ENCODE measurements at places on chromosomes 3 and 15. TPM values are rescaled to one million over a fixed set of nuclear protein-coding genes. Genes with fewer than 3 reads are reported as not detected.

DNA sequence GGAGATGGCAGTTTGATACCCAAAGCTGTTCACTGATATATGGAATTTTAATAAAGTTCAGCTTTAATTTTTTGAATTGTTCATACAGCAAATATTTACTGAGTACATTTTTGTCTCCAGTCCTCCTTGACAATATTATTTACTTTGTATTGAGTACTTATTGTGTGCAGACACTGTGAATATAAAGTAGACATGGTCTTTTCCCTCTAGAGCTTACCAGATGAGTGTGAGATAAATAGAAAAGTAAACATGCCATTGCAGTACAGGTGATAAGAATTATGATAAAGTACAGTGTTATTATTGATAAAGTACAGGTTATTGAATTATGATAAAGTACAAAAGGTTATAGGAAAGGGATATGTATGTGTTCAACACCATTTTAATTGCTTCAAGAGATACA is 2.1 kb downstream of the UBA5 start:
- no peak for DNase-seq

DNA sequence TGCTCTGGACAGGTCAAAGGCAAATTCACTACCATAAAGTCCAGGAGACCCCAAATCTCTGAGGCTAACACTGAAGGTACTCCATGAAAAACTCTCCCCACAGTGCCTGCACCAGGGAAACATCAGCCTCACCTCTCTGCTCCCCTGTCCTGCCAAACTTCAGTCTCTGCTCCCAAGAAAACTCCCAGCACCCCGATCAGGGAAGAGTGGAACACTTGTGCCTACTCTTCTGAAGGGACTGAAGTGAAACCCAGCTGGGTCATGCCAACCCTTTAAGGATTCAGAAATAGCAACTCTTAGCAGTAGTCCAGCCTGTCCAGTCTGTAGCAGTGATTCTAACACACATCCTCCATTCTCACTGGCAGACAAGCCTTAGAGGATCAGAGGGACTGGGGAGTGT is 124.2 kb downstream of the FAM174B start:
- DNase-seq: no peak

- no peak for DNase-seq
These were observed 4.1 kb upstream of the HEXA start for GRCh38 chr15:72379856-72380430.

- DNase-seq: no peak
These were observed 7.1 kb upstream of the HCN4 start for GRCh38 chr15:73375755-73376305.

DNA sequence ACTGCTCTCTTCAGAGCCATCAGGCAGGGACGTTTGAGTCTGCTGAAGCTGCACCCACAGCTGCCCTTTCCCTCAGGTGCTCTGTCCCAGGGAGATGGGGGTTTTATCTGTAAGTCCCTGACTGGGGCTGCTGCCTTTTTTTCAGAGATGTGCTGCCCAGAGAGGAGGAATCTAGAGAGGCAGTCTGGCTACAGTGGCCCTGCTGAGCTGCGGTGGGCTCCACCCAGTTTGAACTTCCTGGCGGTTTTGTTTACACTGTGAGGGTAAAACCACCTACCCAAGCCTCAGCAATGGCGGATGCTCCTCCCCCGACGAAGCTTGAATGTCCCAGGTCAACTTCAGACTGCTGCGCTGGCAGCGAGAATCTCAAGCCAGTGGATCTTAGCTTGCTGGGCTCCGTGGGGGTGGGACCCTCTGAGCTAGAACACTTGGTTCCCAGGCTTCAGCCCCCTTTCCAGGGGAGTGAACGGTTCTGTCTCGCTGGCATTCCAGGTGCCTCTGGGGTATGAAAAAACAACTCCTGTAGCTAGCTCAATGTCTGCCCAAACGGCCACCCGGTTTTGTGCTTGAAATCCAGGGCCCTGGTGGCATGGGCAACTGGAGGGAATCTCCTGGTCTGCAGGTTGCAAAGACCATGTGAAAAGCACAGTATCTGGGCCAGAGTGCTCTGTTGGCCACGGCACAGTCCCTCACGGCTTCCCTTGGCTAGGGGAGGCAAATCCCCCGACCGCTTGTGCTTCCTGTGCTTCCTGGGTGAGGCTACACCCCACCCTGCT is 21.1 kb upstream of the ST6GAL1 start:
- DNase-seq: no peak

- DNase-seq: no peak
These were observed 372.6 kb upstream of the ATP11B start for GRCh38 chr3:182420741-182421140.

DNA sequence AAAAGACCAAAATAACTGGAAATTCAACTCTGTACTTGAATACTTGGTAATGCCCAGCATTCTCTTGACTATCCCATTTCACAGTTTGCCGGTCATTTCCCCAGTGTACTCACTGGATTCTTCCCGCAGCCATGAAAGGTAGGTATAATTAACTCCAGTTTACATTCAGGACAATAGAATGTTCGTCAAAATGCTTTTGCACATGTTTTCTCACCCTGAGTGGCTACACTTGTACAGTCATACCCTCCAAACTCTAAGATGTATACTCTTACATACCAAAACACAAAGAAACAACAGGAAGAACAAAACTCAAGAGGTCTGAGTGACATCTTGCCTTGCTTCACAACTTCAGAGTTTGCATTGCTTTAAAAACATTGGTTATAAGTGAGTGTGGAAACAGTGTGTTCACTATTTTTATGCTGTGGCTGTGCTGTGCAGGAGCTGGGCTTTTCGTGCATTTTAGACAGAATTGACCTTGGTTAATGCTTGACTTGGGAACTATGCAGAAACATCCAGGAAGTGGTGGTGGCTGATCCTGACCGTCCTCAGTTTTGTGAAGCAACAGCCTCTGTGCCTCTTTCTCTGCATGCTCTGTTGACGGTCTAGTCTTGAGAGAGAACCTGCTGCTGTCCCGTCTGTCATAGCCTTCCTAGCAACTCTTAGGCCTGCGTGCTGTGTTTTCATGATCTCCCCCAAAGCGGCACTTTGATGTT is 90.5 kb downstream of the IGF1R start:
- DNase-seq: no peak

- DNase-seq: no peak
These were observed 29.4 kb downstream of the MELTF start for GRCh38 chr3:197000211-197000610.

- DNase-seq: no peak
These were observed 160.5 kb downstream of the FNDC3B start for GRCh38 chr3:172199850-172200369.

DNA sequence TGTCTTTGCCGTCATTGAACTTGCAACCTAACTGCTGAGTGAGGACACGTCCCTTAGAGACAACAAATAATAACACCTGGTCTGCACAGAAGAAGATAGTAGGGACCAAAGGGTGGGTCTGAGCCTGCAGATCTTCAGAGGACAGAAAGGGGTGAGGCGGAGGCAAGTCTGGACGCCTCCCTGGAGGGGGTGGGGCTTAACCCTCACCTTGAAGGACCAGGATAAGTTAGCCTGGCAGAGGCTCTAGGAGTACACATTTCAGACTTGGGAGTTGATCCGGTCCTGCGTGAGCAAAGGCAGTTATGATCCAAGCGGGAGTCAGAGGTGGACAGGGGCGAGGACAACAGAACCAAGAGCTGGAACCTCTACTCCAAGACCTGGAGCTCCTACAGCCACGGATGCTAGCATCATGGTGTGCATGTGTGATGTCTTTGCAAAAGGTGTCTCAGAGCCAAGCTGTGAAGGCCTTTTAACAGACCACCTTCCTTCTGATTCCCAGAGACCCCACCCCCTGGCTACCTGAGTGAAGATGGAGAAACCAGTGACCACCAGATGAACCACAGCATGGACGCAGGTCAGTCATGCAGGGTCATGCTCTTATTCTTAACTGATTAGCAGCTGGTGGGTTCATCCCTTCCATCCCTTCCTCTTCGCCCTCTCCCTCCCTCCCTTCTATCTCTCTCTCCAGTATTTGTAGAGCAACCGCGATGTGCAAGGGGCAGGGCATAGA is 88.0 kb downstream of the AAGAB start:
- no peak for DNase-seq

DNA sequence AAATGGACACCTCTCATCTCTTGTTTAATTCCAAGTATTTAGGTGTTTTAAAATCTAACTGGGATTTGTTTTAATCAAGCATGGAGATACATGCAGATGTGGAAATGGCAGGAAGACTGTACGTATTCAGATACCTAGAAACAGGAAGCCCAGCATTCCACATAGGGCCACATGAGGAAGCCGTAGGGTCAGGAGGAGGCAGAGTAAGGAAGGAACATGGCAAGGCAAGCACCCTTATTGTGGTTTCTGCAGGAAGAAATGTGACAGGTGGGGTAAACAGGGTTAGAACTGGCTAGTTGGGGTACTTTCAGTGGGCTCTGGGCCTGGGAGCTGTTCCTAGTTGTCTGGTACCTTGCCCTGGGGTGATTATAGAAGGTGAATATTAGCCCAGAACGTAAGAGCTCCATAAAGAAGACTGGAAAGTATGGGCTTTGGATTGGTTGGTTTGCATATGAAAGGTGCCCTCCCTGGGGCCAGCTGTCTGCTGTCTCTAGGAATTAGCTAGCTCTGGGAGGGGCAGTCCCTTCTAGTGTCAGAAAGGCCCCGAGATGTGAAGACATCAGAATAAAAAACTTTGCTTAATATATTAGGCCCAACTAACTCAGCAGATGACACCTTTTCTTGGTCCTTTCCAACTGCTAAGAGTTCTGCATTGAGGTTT is 107.7 kb upstream of the CADPS start:
- DNase-seq: no peak

The ECE2 gene
- not detected for total RNA-seq

The LDHAL6B gene
- total RNA-seq: not detected

All from fibroblast of villous mesenchyme (primary cell).